Fibroblast of lung (primary cell): ENCODE measurements at places on chromosomes 16 and 17. TPM values are rescaled to one million over a fixed set of nuclear protein-coding genes. Genes with fewer than 3 reads are reported as not detected.

- no peak overlapping the region for H3K27ac ChIP-seq
- H3K36me3 ChIP-seq = no peaks in the 10 kb centered on the region
- no peak overlapping the region for H3K4me3 ChIP-seq
Observed at GRCh38 chr17:74276541-74277009, 2.5 kb downstream of the DNAI2 start.

GRCh38 chr17:48552466-48553189 lies 7.7 kb upstream of the HOXB2 start:
- H3K4me1 ChIP-seq = peaks cover 44% of the 10 kb centered on the region
- peak; percentile 62 for DNase-seq
- peak overlapping the region; percentile 84 for H3K27ac ChIP-seq
- H3K27me3 ChIP-seq = no peaks in the 10 kb centered on the region
- peaks cover 21% of the 10 kb centered on the region for H3K36me3 ChIP-seq
- peak overlapping the region; percentile 88 for H3K4me3 ChIP-seq

DNA sequence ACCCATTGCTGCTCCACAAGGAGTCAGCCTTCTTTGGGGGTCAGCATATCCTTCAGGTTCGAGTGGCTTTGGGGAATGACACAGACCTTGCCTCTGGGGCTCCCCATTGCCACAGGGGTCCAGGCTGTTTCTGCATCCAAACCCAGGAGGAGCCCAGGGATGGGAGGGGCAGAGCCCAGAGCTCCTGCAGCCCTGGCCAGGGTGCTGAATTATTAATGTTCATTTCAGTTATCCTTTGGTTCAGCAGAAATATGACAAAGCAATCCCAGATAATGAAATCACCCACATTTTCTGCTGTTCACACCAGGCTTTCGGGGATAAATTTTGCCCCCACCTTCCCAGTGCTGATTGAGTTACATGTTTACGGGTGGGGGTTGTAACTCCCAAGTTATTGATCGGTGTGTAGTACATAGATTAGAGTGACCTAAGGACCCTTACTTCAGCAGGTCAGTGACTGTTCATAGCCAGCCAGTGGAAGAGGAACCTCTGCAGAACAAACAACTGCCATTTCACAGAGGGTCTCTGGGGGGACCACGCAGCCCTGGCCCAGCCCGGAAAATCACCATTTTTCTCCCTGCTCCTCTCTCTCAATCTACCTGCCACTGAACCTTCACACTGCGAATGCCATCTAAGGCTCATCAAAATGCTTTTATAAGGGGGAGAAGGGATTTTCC lies 240.3 kb upstream of the N4BP1 start:
- DNase-seq = no peak
- H3K4me1 ChIP-seq = no peaks in the 10 kb centered on the region
- no peak overlapping the region for H3K27ac ChIP-seq
- H3K4me3 ChIP-seq = no peak overlapping the region
- no peaks in the 10 kb centered on the region for H3K36me3 ChIP-seq

DNA sequence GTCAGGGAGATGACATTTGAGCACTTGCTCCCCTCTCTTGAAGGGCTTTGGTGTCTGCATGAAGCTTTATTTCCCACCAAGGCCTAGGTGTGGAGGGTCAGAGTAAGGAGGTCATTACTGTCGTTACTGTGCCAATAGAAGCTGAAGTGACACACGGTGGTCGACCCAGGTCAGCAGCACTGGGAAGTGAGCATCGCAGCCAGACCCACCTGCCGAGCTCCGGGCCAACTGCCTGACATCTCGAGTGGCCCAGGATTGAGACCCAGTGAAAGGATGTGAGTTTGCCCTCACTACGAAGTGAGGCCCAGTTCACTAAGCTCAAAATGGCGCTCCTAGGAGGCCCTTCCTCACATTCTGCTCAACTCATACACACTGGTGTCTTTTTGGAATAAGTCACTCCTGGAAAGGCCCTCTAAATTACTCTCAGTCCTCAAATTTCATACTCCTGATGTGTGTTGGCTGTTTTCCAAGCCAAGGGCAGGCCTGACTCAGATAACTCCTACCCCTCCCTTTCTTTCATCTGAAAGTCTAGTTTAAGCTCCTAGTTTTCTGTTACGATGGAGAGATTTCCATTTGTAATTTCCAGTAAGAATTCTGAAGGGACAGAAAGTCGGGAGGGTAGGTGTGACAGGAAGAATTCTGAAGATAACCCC lies 200.4 kb downstream of the LGALS9B start:
- H3K4me3 ChIP-seq = no peak overlapping the region
- H3K36me3 ChIP-seq = no peaks in the 10 kb centered on the region
- H3K4me1 ChIP-seq = peaks cover 3% of the 10 kb centered on the region
- no peak overlapping the region for H3K27ac ChIP-seq
- peak; percentile 89 for DNase-seq

- H3K4me1 ChIP-seq = no peaks in the 10 kb centered on the region
- H3K4me3 ChIP-seq = no peak overlapping the region
- no peak for DNase-seq
- no peaks in the 10 kb centered on the region for H3K36me3 ChIP-seq
- no peaks in the 10 kb centered on the region for H3K27me3 ChIP-seq
Observed at GRCh38 chr16:50479771-50480170, 68.4 kb upstream of the NKD1 start.

DNA sequence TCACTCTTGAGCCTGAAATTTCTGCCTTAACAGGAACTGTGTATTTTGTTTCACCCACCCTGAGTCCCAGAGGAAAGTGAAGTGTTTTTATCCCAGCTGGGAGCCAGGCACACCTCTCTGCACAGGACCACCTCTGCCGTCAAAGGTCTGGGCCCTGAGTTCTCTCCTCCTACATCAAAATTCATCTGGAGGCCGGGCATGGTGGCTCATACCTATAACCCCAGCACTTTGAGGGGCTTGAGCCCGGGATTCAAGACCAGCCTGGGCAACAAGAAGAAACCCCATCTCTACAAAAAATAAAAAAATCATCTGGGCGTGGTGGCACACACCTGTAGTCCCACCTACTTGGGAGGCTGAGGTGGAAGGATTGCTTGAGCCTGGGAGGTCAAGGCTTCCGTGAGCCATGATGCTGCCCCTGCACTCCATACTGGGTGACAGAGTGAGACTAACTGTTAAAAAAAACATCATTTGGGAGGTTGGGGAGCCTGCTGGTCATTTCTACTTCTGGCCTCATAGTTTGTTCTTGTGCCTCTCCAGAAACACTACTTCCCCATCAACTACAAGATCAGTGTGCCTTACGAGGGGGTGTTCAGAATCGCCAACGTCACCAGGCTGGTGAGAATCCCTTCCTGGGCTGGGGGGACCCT lies 9.8 kb downstream of the IL34 start:
- no peak for DNase-seq
- H3K4me1 ChIP-seq = peaks cover 5% of the 10 kb centered on the region
- H3K36me3 ChIP-seq = peaks cover 2% of the 10 kb centered on the region
- H3K4me3 ChIP-seq = no peak overlapping the region

- no peak within 1 kb of the TSS for H3K4me3 ChIP-seq
- no peak for DNase-seq
- H3K36me3 ChIP-seq = no peaks in the 10 kb centered on the region
- no peak within 1 kb of the TSS for H3K27ac ChIP-seq
- no peaks in the 10 kb centered on the region for H3K4me1 ChIP-seq
Observed at GRCh38 chr17:41308918-41309359, at the start of gene KRTAP16-1. Gene KRTAP16-1, minus strand, starts transcription at chr17:41309309. Its CDS starts 56 bp downstream, at chr17:41309253.

DNA sequence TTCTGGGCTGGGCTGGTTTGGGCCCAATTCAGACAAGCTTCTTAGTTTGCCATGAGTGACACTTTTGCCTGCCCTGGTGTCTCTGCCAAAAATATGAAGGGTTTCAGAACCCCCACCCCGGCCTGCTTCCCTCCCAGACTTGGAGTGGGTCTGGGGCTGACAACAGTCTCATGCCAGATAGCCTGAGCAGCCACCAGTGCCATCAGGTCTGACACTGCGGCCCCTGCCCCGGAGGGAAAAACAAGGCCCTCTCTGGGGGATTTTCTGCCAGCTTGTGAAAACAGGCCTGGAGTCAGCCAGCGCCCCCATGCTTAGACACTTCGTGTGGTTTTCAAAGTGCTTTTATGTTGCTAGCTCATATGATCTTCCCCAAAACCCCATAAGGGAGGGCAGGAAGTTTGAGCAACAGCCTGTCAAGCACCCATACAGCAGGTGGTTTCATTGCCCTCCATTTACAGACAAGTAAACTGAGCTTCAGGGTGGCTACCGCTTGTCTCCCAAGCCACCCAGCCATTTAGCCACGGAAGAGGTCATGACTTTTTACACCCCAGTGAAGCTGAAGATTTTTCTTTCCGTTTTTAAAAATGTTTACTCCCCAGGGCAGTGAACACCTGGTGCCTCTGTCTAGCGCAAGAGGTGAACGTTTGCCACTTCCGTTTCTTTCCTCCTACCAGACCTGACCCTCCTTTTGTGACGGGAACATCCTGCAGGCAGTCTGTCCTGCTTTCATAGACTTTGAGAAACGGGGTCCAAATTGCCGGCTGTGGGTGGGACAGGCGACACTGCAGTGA lies 300.6 kb downstream of the SEC14L1 start:
- no peak overlapping the region for H3K4me3 ChIP-seq
- H3K4me1 ChIP-seq = peaks cover 63% of the 10 kb centered on the region
- H3K36me3 ChIP-seq = peaks cover 5% of the 10 kb centered on the region
- no peak for DNase-seq
- H3K27me3 ChIP-seq = no peaks in the 10 kb centered on the region

Gene PTX4
- total RNA-seq = not detected in 2 replicates

- no peak overlapping the region for H3K4me3 ChIP-seq
- no peak overlapping the region for H3K27ac ChIP-seq
- no peaks in the 10 kb centered on the region for H3K27me3 ChIP-seq
- H3K4me1 ChIP-seq = no peaks in the 10 kb centered on the region
- no peak for DNase-seq
Observed at GRCh38 chr16:7745276-7745675, 412.6 kb downstream of the RBFOX1 start.

GRCh38 chr16:27175888-27176287 lies 27.4 kb upstream of the KDM8 start:
- no peak for DNase-seq
- H3K27ac ChIP-seq = peak overlapping the region; percentile 31
- H3K36me3 ChIP-seq = no peaks in the 10 kb centered on the region
- H3K4me3 ChIP-seq = no peak overlapping the region
- H3K4me1 ChIP-seq = peaks cover 4% of the 10 kb centered on the region
- no peaks in the 10 kb centered on the region for H3K27me3 ChIP-seq

Gene SYT17
- 0.26 and 0.33 TPM in 2 replicates for total RNA-seq

Gene TMEM170A
- 14.5 and 20.3 TPM in 2 replicates for total RNA-seq

- H3K4me1 ChIP-seq = no peaks in the 10 kb centered on the region
- no peaks in the 10 kb centered on the region for H3K36me3 ChIP-seq
- no peak for DNase-seq
- no peaks in the 10 kb centered on the region for H3K27me3 ChIP-seq
Observed at GRCh38 chr17:79459003-79459655, 151.7 kb downstream of the RBFOX3 start.

DNA sequence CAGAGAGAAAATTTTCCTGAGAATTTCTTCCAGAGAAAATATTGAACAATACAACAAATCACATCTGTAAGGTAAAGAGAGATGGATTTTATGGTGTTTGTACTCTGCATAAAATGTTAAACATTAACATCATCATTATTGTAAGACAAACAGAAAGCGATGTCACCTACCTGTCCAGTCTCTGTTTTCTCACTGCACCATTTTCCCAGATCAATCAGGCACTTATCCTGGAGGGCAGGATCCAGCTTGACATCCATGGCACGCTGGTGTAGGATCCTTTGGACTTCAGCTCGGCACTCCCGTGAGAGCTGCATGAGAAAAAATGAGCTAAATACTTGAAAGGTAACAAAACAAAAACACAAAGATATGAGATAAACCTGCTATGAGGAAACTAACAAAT lies 55.9 kb upstream of the CLEC18B start:
- H3K36me3 ChIP-seq = peaks cover 9% of the 10 kb centered on the region
- no peak overlapping the region for H3K27ac ChIP-seq
- no peaks in the 10 kb centered on the region for H3K27me3 ChIP-seq
- DNase-seq = no peak
- H3K4me3 ChIP-seq = no peak overlapping the region

GRCh38 chr16:11128211-11129141 lies 127.5 kb downstream of the SOCS1 start:
- DNase-seq = peak; percentile 86
- no peaks in the 10 kb centered on the region for H3K27me3 ChIP-seq
- peak overlapping the region; percentile 71 for H3K27ac ChIP-seq
- peaks cover 18% of the 10 kb centered on the region for H3K4me1 ChIP-seq

DNA sequence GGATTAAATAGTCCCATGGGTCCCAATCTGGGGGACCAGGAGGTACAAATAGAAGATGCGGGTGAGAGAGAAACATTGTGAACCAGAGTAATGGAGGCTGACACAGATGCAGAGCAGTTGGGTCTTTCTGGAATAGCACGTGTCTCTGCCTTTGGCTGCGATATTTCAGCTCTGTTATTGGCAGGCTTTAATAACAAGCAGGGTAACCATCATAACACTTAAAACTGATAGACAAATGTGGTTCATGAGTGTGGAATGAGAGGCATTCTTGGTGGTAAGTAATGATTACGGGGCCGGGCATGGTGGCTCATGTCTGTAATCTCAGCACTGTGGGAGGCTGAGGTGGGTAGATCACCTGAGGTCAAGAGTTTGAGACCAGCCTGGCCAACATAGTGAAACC lies 110.3 kb downstream of the SNX29 start:
- peaks cover 1% of the 10 kb centered on the region for H3K4me1 ChIP-seq
- H3K27ac ChIP-seq = no peak overlapping the region
- no peaks in the 10 kb centered on the region for H3K36me3 ChIP-seq
- DNase-seq = no peak
- no peak overlapping the region for H3K4me3 ChIP-seq

GRCh38 chr16:13300066-13300840 lies 398.9 kb downstream of the SHISA9 start:
- DNase-seq = no peak
- H3K4me3 ChIP-seq = no peak overlapping the region
- H3K27ac ChIP-seq = no peak overlapping the region
- H3K36me3 ChIP-seq = no peaks in the 10 kb centered on the region
- no peaks in the 10 kb centered on the region for H3K27me3 ChIP-seq

DNA sequence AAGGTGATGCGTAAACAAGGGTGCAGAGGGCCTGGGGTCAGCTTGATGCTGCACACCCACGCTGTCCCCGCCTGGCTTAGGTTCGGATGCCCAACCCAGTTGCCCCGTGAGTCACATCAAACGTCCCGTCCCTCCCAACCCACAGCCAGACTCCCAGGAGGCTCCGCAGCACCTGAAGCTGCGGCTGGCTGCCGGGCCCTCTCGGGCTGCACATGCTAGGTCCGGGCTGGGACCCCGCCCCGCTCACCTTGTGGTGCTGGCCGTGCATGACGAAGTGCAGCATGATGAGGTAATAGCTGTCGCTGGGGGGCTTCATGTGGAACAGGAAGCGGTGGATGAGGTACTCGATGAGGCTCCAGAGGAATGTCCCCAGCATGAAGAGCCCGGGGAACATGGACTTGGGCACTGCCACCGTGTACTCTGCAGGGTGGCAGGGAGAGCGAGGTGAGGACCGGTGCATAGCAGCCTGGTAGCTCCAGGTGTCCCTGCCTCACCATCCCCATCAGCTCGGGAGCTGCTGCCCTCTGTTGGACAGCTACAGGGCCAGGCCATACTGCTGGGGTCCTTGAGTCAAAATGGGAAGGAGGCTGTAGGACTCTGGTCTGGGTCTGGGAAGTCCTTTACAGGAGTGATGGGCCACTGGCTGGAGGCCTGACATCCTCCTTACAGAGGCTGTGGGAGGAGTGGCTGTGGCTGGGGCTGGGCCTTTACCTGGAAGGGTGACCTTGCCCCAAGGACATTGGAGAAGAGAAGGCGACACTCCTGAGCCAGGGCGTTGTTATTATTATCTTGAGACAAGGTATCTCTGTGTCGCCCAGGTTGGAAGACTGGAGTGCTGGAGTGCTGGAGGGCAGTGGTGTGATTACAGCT lies 18.3 kb upstream of the MLKL start:
- no peak for DNase-seq
- H3K4me1 ChIP-seq = no peaks in the 10 kb centered on the region
- no peak overlapping the region for H3K4me3 ChIP-seq
- no peaks in the 10 kb centered on the region for H3K36me3 ChIP-seq
- no peak overlapping the region for H3K27ac ChIP-seq
